ENCODE measurements at places on chromosomes 5 and 9. TPM values are rescaled to one million over a fixed set of nuclear protein-coding genes. Genes with fewer than 3 reads are reported as not detected.

Gene PPP3R2
- 0.45 TPM for total RNA-seq

Gene IL33
- total RNA-seq: 10.3 TPM

Gene TTF1
- 8.5 TPM for total RNA-seq

Gene IER5L
- 9.1 TPM for total RNA-seq

Gene ADAMTSL2
- total RNA-seq: 1.8 TPM

Gene GFI1B
- total RNA-seq: 0.09 TPM

Gene SET
- total RNA-seq: 254 TPM

Gene EIF4EBP3
- not detected for total RNA-seq

Gene EGR1
- 1.9 TPM for total RNA-seq

Gene PCDHA13
- total RNA-seq: 16.2 TPM

Gene CDC25C
- total RNA-seq: 5.1 TPM

Gene LPAR1
- 13.4 TPM for total RNA-seq

Gene RUSC2
- 39.3 TPM for total RNA-seq

Gene IL7R
- total RNA-seq: 0.27 TPM

Gene CARTPT
- total RNA-seq: not detected

Gene ELAVL2
- total RNA-seq: 238 TPM

Gene KIF12
- total RNA-seq: 11.6 TPM

Measured in cerebellum (tissue), 4 donors.